ENCODE measurements at places on chromosomes 12 and 14.

DNA sequence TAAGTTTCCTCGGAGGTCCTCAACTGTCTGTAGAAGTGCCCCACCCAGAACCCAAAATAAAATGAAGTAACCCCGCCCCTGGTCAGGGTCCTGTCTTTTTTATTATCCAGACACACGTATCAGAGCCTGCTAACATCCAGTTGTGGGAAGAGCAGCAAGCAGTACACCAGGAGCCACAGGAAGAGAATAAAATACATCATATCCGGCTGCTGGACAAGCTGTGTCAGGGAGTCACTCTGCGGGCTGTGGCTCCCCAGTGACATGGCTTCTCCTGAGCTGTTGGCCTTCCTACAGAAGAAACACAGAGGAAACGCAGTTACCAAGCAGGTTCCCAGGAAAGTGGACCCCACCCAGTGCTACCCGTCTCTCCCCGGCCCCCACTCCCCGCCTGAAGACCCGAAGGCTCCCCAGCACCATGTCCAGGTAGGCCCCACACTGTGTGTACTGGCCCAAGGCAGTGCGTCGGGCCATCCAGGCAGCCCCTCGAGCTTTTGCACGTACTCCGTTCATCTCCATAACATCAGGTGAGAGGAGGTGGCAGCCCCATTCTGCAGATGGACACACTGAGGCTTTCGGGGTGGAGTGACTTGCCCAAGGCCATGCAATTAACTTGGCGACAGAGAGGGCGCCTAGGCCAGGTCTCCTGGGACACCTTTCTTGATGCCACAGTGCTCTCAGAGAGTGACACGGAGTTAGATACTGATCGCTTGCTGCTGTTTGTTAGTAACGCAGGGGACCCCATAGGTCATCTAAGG is 34.3 kb upstream of the DICER1 start:
- DNase-seq: no peak

DNA sequence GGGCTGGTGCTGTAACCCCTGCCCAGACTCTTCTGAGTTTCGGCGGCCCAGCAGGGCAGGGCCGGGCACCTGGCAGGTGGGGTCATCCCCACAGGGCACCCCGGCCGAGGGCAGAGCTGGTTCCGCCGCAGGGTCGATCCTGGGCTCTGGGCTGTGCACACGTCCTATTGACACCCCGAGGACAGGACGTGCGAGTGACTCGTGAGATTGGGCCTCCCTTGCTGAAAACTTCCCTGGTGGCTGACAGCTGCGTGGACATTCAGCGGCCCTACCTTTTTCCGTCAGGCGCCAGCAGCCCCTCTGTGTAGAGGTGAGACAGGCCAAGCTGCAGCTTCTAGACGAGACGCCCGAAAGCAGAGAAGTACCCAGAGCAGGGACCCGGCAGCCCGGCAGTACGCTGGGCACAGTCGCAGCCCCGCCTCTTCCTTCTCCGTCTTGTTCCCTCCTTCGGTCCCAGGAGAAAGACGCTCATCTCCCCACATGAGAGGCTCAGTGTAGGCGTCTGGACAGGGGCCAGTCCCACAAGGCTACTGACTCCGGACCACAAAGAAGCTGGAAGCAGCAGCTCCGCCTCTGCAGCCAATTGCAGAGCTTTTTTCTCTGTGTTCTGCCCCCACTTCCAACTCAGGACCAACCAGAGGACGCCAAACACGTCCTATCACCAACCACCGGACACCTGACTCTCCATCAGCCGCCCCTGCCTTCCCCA is at the start of gene LRCOL1:
TSS of gene LRCOL1 (minus strand) at position 532 of the 709 bp plus-strand sequence. CDS start 4,331 bp downstream, outside the sequence.
- DNase-seq: peak; percentile 67

DNA sequence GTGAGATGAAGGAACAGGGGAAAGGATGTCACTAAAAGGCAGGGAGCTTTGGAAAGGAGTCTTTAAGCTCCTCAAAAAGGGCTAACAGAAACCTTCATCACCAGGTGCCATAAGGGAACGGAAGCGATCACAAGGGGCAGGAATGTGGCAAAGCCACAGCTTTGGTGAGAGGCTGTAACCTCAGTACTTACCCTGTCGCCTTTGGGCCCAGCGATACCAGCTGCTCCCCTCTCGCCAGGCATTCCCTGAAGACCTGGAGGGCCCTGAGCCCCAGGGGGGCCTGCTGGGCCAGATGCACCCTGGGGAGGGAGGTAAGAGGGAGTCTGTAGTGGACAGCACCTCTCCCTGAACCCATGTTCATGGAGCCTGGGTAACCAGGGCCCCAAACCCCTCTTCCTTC is 18.9 kb downstream of the TMEM106C start:
- no peak for DNase-seq

DNA sequence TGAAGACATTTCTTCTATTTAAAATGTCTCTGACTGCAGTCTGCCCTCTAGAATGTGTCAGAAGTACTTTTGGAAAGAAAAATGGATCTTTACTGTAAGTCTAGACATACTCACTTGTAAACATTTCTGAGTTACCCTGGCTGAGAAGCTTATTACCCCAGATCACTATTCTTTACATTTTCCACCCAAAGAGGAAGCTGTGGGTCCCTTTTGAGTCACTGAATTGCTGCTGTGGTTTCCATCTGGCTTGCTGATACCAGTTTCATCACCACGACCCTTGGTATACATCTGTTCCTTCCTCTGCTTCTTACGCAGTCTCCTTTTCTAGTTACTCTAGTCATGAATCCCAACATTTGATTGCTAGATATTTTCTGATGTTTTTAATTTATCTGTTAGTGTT is 20.2 kb upstream of the CLEC4D start:
- DNase-seq: no peak

DNA sequence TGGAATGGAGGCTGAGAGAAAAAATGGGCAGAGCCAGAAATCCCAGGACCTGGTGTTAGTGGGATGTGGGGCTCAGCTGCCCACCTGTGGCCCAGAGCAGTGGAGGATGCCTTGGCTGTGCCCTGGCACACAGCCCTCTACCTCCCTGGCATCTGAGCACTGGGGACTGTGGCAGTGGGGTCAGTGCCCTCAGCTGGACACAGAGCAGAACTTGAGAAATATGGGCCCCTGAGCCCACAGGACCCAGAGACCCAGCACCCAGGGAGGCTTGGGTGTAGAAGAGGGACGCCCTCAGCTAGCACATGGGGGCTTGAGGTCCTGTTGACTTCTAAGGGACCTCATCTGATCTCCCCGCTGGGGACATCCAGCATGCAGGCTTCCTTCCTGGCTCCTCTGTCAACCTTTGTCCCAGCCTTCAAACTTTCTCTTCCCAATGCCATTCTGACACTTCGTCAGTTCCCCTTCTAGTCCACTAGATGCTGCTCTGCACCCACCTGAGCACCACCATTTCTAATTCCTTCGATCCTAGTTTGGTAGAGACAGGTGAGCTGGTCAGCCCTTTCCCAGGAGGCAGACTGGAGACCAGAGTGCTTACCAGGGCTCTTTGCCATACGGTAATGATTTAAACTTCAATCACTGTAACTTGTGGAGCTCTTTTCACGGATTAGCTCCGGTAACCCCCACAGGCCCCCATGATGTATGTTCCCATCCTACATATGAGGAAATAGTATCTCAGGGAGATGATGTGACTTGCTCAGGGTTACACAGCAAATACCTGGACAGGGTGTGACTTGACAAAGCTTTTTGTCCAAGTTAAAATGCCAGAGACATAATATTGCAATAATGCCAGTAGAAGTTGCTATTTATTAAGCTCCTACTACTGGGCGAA is 143.7 kb downstream of the ASCL4 start:
- peak; percentile 8 for DNase-seq

- peak; percentile 33 for DNase-seq
These were observed 604 bp downstream of the EEA1 start for GRCh38 chr12:92928421-92928961.

DNA sequence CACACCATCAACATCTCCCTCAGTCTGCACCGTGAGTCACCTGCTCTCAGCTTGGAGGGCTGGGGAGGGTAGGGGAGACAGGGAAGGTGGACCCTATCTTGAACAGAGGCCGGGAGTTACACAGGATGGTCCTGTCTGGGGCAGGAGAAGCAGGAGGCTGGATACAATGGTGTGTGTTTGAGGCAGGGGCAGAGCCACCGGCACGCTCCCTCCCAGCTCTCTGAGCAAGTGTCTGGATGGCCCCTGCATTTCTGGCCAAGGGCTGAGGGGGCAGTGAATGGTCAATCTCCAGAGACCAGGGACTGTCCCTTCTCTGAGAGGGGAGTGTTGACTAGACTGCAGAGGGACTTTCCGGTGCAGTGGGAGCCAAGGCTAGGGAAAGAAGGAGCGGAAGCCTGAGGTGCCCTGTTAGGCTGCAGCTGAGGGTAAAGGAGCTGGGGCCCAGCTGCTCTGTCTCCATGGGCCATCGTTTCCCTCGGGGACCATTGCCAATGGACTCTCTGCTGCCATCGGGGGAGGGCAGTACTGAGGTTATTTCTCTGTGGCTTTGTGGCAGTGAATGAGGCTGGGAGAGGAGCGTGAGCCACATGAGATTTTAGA is 1.9 kb downstream of the LRP1-AS start:
- DNase-seq: no peak

DNA sequence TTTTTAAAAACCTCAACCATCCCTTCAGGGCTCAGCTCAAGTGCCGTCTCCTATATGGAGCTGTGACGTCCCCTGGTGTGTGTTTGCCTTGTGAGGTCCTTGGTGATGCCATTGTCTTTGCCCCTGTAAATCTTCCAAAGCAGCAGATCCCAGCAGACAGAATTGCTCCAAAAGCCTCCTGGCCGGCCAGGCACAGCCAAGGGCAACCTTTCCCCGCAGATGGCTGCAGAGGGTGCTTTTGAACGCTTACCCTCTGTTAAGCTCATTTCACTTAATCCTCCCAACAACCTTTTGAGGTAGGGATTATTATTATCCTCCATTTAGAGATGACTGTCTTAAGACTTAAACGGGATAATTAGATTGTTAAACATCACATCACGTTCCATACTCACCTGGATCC is 51.4 kb downstream of the RFX4 start:
- DNase-seq: no peak

- DNase-seq: no peak
These were observed 2.9 kb downstream of the BCL11B start for GRCh38 chr14:99268810-99269707.

DNA sequence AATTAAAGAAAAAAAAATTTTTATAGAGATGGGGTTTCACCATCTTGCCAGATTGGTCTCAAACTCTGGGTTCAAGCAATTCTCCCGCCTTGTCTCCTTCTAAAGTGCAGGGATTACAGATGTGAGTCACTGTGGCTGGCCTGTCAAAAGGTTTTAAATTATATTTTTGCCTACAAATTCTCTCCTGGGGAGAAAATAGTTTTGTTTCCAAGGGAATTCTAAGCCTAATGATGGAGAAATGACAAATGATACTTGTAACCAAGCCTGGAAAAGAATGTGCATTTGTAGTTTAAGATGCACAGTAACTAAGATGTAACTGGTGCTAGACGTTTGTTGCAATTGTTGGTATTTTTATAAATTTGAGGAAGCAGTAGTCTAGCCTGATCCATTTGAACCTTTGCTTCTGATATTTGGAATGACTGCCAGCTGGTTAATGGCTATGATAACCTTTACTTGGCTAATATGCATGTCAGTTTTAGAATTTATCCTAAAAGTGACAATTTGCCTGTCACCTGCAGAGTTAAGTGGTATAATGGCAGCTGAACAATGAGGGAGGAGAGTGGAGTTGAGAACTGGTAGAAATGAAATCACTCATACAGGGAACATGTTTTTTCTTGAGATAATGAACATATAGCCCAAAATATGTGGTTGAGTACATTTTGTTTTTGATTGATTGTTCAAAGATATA is 148.0 kb downstream of the FUT8 start:
- DNase-seq: no peak

- no peak for DNase-seq
These were observed 3.9 kb upstream of the PPP1R1A start for GRCh38 chr12:54592316-54592715.

DNA sequence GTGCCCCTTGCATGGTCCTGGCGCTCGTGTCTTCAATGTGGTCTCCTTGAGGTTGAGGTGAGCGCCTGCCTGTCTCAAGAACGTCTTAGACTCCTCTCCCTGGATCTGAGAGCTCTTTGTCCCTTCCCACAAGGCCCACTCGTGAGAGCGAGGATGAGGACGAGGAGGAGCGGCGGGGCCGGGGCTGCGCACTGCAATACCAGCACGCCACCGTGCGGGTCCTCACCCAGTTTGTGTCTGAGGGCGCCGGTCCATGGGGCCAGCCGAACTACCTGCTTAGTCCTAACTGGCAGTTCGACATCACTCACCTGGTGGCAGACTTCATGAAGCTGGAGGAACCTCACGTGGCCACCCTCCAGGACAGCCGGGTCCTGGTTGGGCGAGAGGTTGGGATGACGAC is 128.1 kb downstream of the SLC15A4 start:
- no peak for DNase-seq

GRCh38 chr12:71124835-71125460 is 32.9 kb downstream of the TSPAN8 start:
- DNase-seq: no peak

All from EL (cell line).